B cell (primary cell): ENCODE measurements at places on chromosomes 11 and 22. TPM values are rescaled to one million over a fixed set of nuclear protein-coding genes. Genes with fewer than 3 reads are reported as not detected.

- no peak overlapping the region for H3K4me3 ChIP-seq
- no peaks in the 10 kb centered on the region for H3K4me1 ChIP-seq
- H3K27me3 ChIP-seq, result no peaks in the 10 kb centered on the region
- H3K36me3 ChIP-seq, result no peaks in the 10 kb centered on the region
These were observed 1428.0 kb upstream of the TENM4 start for GRCh38 chr11:80868831-80869230.

GRCh38 chr11:79486242-79486984 is 45.6 kb upstream of the TENM4 start:
- H3K4me1 ChIP-seq, result peaks cover 21% of the 10 kb centered on the region
- H3K27me3 ChIP-seq, result no peaks in the 10 kb centered on the region

DNA sequence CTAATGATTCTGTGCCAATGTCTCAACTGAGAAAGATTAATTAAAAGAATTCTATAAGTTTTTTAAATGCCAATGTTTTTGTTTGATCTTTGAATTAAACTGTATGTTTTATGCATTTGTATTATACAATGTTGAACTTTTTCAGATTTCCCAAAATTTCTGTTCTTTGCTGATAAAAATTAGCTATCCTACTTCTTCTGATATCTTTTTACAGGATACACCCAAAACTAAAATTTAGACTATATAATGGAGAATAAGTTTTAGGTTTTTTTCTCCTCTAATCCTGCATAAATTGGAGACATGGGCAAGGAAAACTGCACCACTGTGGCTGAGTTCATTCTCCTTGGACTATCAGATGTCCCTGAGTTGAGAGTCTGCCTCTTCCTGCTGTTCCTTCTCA is at the start of gene OR5L2:
OR5L2 (plus strand) TSS at position 301 of the 400 bp plus-strand sequence; CDS start at position 301, 0 bp downstream.
- no peak for DNase-seq
- no peak within 1 kb of the TSS for H3K4me3 ChIP-seq
- no peaks in the 10 kb centered on the region for H3K4me1 ChIP-seq

- no peaks in the 10 kb centered on the region for H3K4me1 ChIP-seq
- DNase-seq, result no peak
- no peaks in the 10 kb centered on the region for H3K36me3 ChIP-seq
- no peaks in the 10 kb centered on the region for H3K27me3 ChIP-seq
- H3K4me3 ChIP-seq, result no peak overlapping the region
These were observed 111.8 kb downstream of the MPPED2 start for GRCh38 chr11:30474151-30474954.

DNA sequence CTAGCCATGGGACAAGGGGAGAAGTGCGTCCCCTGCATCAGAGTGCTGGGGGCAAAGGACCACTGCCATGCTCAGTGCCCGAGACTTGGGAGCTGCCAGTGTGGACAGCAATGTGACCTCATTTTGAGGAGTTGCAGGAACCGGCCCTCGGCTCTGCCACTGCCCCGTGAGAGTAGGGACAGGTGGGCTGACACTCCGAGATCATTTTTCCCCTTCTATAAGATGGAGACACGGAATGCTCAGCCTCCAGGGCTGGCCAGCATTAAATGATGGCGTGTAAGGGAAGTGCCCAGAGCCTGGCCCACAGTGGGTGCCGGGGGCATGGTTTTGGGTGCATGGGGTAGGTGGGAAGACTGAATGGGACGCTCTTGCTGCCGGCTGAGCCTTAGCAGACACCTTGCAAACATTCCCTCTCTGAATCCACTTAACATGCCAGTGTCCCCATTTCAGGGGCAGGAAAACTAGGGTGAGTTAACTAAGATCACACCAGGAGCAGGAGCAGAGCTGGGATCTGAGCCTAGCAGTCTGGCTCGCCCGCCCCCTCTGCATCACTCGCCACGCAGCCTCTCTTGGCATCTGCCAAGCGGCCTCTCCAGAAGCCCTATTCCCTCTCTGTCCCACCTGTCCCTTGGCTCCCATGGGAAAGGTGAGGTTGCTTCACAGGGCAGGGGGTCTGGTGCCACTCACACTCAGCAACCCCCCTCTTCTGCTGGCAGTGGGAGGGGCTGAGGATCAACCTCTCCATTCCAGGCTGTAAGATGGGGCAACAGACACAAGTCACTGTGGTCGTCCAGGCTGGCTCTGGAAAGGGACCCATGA is 13.6 kb downstream of the NPTXR start:
- no peak overlapping the region for H3K27ac ChIP-seq
- DNase-seq, result no peak
- H3K4me3 ChIP-seq, result no peak overlapping the region
- no peaks in the 10 kb centered on the region for H3K36me3 ChIP-seq

DNA sequence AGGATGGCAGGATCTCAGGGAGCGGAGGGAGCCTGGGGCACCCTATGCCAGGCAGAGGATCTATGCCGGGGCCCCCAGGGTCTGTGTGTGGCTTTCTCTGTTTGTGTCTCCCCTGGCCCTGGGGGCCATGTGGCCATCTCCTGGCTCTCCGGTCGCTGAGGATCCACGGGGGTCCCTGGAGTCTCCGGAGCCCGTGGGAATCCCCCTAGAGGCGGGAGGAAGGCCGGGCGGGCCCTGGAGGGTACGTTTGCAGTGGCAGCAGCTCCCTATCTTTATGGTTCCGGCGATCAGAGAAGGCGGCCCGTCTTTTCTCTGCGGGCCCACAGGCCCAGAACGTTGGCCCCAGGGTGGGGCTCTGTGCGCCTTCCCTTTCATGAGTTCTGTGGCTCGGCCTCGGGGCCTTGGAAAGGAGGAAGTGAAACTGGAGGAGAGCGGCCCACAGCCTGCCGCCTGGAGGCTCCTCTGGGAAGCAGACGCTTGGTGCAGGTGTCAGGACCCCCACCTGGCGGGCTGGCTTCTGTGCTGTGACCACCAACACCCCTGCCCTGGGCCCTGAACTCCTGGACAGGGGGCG is 82.1 kb downstream of the KCNQ1 start:
- peak overlapping the region; percentile 66 for H3K27ac ChIP-seq
- peak overlapping the region; percentile 46 for H3K4me3 ChIP-seq
- peaks cover 41% of the 10 kb centered on the region for H3K4me1 ChIP-seq
- H3K27me3 ChIP-seq, result no peaks in the 10 kb centered on the region
- no peaks in the 10 kb centered on the region for H3K36me3 ChIP-seq

DNA sequence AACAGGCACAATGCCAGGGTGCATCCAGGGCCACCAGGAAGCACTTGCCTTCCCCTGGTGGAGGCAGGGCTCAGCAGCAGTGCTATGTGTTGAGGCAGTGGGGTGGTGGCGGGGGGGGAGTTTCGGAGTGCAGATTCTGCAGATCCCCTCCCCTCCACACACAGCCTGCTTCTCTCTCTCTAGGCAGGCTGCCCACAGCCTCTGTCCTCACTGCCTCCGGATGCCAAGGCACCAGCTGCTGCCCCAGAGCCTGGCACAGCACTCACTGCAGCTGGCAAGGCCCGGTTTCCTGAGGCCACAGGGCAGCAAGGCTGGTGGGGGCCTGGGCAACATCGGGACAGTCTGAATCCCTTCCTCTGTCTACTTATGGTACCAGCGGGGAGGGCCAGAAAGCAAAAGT is 35.8 kb downstream of the NRXN2 start:
- no peak for DNase-seq
- H3K4me1 ChIP-seq, result peaks cover 7% of the 10 kb centered on the region
- no peak overlapping the region for H3K4me3 ChIP-seq
- H3K27me3 ChIP-seq, result no peaks in the 10 kb centered on the region
- H3K36me3 ChIP-seq, result no peaks in the 10 kb centered on the region

GRCh38 chr11:19352771-19353160 is 112.0 kb upstream of the E2F8 start:
- H3K27me3 ChIP-seq, result peaks cover 23% of the 10 kb centered on the region
- H3K4me3 ChIP-seq, result no peak overlapping the region
- no peak overlapping the region for H3K27ac ChIP-seq
- no peaks in the 10 kb centered on the region for H3K36me3 ChIP-seq
- H3K4me1 ChIP-seq, result no peaks in the 10 kb centered on the region

DNA sequence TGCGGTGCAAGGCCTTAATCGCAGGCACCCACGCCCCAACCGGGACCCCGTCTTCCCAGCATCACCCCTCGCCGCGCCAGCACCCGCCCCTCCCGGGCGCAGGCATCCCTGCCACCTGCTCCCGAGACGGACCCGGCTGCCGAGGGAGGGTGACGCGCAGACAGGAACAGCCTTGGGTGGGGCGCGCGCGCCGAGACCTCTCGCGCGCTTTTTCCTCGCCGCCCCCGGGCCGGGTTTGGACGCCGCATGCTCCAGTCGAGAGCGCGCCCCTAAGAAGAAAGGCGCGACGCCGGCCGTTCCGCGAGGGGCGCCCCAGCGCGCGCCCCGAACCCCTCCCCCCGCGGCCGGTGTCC is 504 bp downstream of the CFL1 start:
- DNase-seq, result no peak
- no peaks in the 10 kb centered on the region for H3K27me3 ChIP-seq
- peaks cover 53% of the 10 kb centered on the region for H3K36me3 ChIP-seq

- peaks cover 3% of the 10 kb centered on the region for H3K27me3 ChIP-seq
- no peak overlapping the region for H3K4me3 ChIP-seq
- no peaks in the 10 kb centered on the region for H3K4me1 ChIP-seq
- H3K27ac ChIP-seq, result no peak overlapping the region
These were observed 458.4 kb downstream of the MIAT start for GRCh38 chr22:27115816-27116256.

DNA sequence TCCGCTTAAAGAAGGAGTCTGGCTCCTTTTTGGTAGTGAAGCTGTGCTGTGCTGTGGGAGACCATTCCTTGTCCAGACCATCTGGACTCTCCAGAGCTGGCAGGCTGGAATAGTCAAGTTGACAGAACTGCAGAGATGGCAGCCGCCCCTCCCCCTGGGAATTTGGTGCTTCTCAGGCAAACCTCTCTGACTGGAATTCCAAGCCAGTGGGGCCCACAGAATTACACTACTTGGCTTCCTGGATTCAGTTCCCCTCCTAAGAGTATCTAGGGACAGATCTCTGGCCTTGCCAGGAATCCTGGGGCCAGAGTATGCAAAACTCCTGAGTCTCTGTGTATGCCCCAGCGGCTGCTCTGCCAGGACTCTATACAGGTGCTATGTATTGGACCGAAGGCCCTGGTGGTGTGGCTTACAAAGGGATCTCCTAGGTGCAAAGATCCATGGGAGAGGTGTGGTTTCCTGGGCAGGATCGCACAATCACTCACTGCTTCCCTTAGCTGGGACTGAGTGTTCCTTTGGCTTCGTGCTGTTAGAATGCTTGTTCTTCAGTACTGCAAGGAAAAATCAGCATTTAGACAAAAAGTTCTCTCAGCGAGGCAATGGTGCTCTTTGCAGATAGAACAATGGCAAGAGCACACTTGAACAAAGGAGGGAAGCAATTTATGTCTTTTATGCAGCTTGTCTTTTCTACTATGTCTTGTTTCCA is 86.8 kb downstream of the PRMT3 start:
- peaks cover 12% of the 10 kb centered on the region for H3K36me3 ChIP-seq
- no peak overlapping the region for H3K4me3 ChIP-seq
- H3K27ac ChIP-seq, result peak overlapping the region; percentile 51
- H3K27me3 ChIP-seq, result no peaks in the 10 kb centered on the region
- peaks cover 25% of the 10 kb centered on the region for H3K4me1 ChIP-seq

- H3K36me3 ChIP-seq, result no peaks in the 10 kb centered on the region
- no peak overlapping the region for H3K27ac ChIP-seq
- no peak for DNase-seq
- H3K27me3 ChIP-seq, result peaks cover 3% of the 10 kb centered on the region
These were observed 136.0 kb upstream of the ARHGAP42 start for GRCh38 chr11:100550912-100551632.

DNA sequence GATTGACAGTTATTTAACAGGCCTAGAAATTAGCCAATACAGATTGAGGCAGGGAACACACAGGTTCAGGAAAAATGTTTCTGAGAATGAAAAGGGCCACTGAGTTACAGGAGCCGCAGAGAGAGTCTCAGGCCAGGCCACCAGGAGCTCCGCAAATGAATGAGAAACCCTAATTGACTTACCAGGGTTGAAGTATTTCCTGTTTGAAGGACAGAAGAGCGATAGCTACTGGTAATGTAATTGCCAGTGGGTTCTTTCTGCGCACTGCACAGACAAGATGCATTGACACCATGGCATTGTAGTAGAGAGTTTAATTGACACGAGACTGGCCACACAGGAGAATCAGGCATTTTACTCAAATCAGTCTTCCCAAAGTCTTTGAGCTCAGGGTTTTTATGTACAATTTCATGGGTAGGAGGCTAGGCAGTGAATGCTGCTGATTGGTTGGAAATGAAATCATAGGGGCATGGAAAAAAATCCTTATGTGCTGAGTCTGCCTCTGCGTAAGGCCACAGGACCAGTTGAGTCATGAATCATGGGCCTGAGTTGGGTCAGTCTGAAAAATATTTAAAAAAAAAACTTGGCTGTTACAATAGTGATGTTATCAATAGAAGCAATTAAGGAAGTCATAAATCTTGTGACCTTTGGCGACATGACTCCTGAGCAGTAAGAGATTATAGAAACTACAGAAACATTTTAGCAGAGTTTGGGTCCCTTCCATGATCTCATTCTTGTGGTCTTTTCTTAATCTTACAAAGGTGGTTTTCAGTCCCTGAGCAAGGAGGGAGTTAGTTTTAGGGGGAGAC is 203.8 kb downstream of the CASP12 start:
- no peaks in the 10 kb centered on the region for H3K36me3 ChIP-seq
- no peak overlapping the region for H3K27ac ChIP-seq
- H3K4me1 ChIP-seq, result no peaks in the 10 kb centered on the region
- H3K27me3 ChIP-seq, result no peaks in the 10 kb centered on the region
- DNase-seq, result no peak

DNA sequence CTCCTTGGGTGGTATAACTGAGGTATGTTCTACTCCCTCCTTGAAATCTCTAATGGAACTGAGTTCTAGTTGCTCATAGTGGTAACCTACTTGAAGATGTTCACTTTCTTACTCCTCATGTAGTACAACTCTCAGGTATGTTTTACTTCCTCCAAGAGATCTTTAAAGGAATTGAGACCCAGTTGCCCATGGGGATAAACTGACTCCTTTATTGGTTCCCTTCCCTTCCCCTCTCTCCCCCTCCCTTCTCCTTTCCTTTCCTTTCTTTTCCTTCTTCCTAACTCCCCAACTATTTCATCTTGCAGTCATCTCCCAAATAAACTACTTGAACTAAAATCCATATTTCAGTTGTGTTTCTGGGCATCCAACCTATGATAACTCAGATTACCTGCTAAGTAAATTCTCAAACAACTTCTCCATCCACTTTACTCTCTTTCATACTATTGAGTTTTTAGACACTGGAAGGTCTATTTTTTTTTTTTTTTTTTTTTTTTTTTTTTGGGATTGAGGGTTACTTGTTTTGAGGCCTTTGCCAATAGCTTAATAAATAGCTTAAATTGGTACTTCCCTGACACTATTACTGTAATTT is 7.9 kb upstream of the TRIM68 start:
- H3K4me3 ChIP-seq, result no peak overlapping the region
- no peaks in the 10 kb centered on the region for H3K27me3 ChIP-seq
- no peak overlapping the region for H3K27ac ChIP-seq
- no peak for DNase-seq
- no peaks in the 10 kb centered on the region for H3K4me1 ChIP-seq
- H3K36me3 ChIP-seq, result no peaks in the 10 kb centered on the region

Gene ADORA2A
- polyA plus RNA-seq, result 30.5 and 32.4 TPM in 2 replicates

Gene SCN3B
- polyA plus RNA-seq, result not detected in 2 replicates
